ENCODE measurements at places on chromosomes 16 and 17. TPM values are rescaled to one million over a fixed set of nuclear protein-coding genes. Genes with fewer than 3 reads are reported as not detected.

Gene WNK4
- 0.28 TPM for total RNA-seq

Gene CDH1
- total RNA-seq, result 0.09 TPM

Gene SOX8
- under 0.01 TPM for total RNA-seq

Gene VASN
- total RNA-seq, result 86.0 TPM

Gene SPEM1
- total RNA-seq, result not detected

Gene QRICH2
- total RNA-seq, result 3.0 TPM

Gene C17orf67
- total RNA-seq, result 0.71 TPM

Gene ABR
- total RNA-seq, result 55.0 TPM

Gene ST6GALNAC2
- 1.0 TPM for total RNA-seq

Gene PRKCB
- under 0.01 TPM for total RNA-seq

Gene HEXIM1
- total RNA-seq, result 6.0 TPM

Gene DDX52
- total RNA-seq, result 17.4 TPM

Gene CD300H
- not detected for total RNA-seq

Gene NPB
- 0.28 TPM for total RNA-seq

Gene HOXB2
- total RNA-seq, result 0.85 TPM

Gene MYO15A
- total RNA-seq, result 0.85 TPM

Gene SLFN13
- total RNA-seq, result 1.1 TPM

Gene PTRH2
- 20.9 TPM for total RNA-seq

Gene CCDC144A
- 3.5 TPM for total RNA-seq

All from smooth muscle cell of bladder (primary cell).